Left ventricle myocardium inferior (tissue), 1 donor: ENCODE measurements at places on chromosomes 16 and 17. TPM values are rescaled to one million over a fixed set of nuclear protein-coding genes. Genes with fewer than 3 reads are reported as not detected.
A peak's percentile ranks its signal among the peaks of the same experiment; 100 is the strongest.

- DNase-seq: no peak
Observed at GRCh38 chr16:82793528-82794245, 166.9 kb downstream of the CDH13 start.

DNA sequence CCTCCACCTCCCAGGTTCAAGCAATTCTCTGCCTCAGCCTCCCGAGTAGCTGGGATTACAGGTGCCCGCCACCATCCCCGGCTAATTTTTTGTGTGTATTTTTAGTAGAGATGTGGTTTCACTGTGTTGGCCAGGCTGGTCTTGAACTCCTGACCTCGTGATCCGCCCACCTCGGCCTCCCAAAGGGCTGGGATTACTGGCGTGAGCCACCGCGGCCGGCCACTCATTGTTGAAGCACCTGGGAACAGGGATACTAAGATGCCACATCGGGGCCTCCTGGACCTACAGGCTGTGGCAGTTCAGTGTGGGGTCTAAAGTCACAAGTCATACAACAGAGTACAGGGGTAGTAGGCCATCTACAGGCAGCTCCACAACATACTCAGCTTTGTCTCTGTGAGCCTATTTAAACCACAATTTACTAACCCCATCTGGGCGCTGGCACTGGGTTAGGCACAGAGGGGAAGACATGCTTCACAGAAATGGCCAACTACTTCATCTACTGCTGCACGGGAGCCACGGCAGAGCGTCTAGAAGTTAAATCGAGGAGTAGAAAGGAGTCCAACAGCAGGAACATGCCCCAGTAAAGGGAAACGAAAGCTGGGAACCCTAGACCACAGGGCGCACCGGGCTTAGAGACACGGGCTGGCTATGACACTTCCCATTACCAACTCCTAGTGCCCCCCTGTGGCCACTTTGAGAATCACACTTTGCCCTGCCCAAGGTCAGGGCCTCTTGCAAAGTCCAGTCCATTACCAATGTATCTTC is 4.3 kb downstream of the VAMP2 start:
- DNase-seq: peak; percentile 92

DNA sequence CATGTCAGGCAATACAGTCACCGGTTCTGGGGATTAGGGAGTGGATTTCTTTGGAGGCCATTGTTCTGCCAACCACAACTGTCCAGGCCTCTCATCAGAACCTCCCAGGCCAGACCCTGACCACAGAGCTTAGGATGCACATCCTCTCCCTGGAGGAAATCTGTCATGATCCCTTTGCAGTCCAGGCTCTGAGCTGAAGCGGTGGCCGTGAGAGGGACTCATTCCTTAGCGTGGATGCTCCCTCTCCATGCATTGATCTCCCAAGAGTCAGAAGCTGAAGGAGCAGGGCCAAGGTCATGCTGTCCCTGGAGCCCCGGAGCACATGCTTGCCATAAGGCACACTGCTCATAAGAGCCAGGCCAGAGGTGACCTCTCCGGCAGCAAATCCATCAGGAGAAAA is 181.4 kb downstream of the COPRS start:
- DNase-seq: no peak

DNA sequence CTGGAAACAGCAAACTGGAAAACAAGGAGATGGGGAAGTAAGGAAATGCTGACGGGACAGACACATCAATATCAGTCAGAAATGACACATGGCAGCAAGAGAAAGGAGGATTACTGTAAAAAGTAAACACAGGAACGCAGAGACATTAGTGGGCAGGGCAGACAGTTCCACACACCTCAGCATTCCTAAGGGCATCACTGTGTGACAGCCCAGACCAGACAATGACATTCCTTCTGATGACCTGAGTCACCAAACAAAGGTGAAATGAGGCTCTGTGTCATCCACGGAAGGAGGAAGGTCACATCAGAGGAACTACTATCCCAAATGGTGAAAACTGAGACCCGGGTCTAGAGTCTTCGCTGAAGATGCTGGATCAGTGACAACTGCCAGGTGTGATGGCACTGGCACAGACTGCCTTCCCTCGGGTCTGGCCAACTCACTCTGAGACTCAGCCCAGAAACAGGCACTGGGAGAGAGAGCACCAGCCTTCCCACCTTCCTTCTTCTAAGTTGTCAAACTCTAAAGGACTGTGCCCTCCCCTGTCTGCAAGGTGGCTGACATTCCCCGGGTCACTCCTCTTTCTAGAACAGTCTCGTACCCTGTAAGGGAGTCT is 36.7 kb downstream of the TK2 start:
- no peak for DNase-seq

- DNase-seq: no peak
Observed at GRCh38 chr17:40536295-40537171, 28.7 kb downstream of the CCR7 start.

DNA sequence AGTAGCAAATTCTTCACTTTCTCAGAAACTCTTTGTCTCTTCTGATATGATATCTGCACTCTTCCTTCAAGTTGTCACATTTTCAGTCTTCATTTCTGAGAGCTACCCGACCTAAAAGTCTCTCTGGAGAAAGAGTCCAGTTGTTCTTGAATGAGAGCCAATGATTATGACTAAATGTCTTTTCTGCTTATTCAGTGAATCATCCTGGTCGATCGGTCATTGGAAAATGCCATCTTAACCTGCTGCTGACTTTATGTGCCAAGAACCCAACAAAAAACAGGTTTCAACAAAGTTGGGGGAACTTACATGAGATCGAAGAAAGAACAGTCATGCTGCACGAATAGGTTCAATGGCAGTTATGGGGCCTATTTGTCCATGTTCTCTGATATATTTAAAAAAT is 15.9 kb downstream of the SOX9 start:
- no peak for DNase-seq

GRCh38 chr16:23424292-23424958 is 28.6 kb downstream of the COG7 start:
- no peak for DNase-seq

GRCh38 chr16:64590513-64590912 is 531.4 kb downstream of the CDH11 start:
- no peak for DNase-seq

GRCh38 chr17:65027305-65027704 is 29.2 kb downstream of the GNA13 start:
- DNase-seq: no peak

GRCh38 chr17:69064001-69064400 is 3.3 kb upstream of the ABCA9 start:
- no peak for DNase-seq

DNA sequence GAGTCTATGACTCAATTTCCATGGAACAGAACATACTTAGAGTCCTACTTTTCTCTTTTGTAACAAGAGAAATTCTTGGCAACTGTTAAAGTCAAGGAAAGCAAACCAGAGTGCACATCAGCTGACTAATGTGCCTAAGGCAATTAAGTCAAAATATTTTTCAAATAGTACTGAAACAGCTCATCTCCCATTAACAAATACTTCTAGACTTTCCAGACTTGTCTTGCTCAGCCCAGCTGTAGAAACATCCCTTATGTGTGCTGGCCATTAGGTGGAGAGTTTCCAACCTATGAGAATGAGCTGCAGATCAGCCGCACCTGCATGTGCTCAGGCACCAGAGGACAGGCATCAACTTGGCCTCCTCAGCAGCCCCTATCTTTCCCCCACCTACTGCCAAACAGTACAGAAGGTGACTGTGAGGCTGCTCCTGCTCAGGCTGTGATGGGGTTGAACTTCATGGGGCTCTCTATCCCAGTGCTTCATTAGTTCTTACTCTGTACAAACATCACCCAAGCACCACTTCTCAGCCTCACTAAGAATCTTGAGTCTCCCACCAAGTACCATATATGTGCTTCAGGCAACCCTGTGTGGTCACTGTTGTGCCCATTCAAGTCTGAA is 32.2 kb downstream of the TEX2 start:
- DNase-seq: no peak

DNA sequence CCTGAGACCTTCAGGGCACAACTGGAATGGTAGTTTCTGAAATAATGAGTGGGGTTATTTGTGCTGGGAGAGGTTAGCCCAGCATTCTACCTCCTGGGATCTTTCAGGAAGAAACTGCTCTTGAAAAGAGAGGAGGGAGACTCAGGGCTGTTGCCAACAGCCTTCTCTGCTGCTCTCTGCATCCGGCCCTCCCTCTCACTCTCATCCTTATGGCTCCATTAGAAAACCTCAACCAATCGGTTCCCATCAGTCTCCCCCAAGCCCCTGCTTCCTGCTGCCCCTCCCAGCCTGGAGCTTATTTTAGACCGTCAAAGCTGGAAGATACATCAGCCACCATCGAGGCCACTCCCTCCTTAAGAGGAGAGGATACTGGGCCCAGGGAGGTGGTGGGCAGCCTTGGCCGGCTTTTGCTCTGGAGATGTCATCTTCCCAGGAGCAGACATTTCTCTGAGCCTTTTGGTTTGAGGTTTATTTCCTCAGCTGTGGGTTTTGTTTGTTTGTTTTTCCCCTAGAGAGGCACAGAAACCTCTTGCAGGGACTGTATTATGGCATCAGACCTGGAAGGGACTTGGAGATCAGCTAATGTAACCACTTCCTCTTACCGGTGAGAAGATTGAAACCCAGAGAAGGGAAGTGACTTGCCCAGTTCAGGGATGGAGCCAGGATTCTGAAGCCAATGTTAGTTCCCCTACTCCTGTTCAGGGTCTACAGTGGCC is 2.7 kb downstream of the MPRIP start:
- no peak for DNase-seq

DNA sequence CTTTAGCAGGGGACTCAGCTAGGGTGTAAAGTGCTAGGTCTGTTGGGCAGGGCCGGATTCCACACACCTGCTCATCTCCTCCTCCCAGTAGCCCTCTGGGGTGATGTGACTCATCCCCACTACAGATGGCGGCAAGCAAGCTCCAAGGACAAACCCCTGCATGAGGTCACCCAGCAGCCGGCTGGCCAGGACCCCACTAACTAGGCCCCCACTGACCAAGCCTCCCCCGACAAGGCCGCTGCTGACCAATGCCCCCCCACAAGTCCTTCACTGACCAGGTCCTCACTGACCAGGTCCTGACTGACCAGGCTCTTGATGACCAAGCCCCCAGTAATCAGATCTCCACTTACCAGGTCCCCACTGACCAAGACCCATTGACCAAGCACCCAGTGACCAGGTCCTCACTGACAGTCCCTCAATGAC is 36.7 kb downstream of the TNFRSF13B start:
- DNase-seq: peak; percentile 5

- DNase-seq: no peak
Observed at GRCh38 chr16:5621826-5622225, 524.2 kb upstream of the EEF2KMT start.

- DNase-seq: no peak
Observed at GRCh38 chr17:2138318-2138717, 83.4 kb downstream of the HIC1 start.

DNA sequence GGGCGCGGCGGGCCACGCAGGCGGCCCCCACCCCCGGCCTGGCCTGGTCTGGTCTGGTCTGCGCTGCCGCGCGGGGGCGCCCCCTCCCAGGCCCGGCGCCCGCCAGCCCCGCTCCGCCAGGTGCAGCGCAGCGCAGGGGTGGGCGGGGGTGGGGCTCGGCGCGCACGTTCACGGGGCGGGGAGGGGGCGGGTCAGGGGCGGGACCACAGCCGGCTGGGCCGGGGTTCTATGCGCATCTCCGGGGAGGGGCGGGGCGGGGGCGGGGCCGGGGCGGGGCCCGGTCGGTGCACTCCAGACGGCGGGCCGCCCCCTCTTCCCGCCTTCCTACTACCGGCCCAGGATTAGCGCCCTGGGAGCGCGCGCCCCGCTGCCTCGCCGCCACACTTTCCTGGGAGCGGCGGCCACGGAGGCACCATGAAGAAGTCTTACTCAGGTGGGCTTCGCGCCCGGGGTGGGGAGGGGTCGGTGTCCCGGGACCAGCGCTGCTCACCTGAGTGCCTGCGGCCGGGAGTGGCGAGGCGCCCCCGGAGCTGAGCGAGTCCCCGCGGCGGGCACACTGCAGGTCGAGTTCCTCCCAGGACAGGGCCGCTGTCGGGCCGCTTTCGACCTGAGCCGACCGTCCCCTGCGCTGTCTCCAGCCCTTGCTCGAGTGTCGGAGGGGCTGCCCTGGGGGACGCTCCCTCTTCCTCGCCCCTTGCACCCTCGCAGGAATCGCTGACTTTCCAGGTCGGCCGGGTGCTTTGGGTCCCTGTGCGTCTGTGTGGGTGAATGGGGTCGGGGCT is 140.5 kb downstream of the SEC14L1 start:
- peak; percentile 43 for DNase-seq

- DNase-seq: no peak
Observed at GRCh38 chr16:58497935-58498334, 2.0 kb upstream of the NDRG4 start.

- no peak for DNase-seq
Observed at GRCh38 chr16:69093974-69094373, 11.5 kb upstream of the HAS3 start.

DNA sequence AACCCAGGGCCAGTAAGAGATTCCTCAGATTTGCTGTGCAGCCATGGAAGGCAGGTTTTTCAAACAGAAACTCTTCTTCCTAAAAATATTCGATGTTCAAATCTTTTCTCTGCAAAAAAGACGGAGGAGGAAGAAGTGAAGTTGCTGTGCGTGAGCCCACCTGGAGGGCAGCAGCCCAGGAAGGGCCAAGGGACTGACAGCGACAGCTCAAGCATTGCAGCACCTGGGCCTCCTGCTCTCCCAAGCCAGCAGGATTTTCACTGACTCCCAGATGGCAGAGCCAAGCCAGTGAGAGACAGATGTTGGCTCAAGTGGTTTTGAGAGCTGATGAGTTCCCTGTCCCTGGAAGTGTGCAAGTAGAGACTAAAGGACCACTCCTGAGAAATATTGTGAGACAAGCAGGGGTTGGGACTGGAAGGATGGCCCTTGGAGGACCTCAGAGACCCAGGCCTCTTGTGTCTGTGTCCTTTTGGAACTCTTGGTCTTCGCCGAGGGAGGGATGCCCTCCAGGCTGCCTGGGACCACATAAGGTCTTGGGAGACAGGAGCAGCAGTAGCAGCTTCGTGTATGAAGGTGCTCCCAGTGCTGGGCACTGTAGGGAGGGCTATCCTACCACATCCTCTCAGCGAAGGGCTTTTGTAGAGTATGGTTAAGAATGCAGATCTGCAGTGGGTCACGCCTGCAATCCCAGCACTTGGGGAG is 29.3 kb upstream of the TNFRSF13B start:
- DNase-seq: peak; percentile 2

TBX2 gene
- 8.2 TPM for total RNA-seq

COASY gene
- 48.8 TPM for total RNA-seq

TAC4 gene
- 0.44 TPM for total RNA-seq

MYO15A gene
- total RNA-seq: 0.25 TPM

CDK5R1 gene
- 1.5 TPM for total RNA-seq

TMEM92 gene
- total RNA-seq: not detected

SMPD3 gene
- 0.16 TPM for total RNA-seq

PYCARD gene
- total RNA-seq: 5.3 TPM

CHD3 gene
- 15.6 TPM for total RNA-seq

MYOCD gene
- total RNA-seq: 57.3 TPM
